MM.1S (cell line): ENCODE measurements at places on chromosomes 7 and 10.
A peak's percentile ranks its signal among the peaks of the same experiment; 100 is the strongest.

DNA sequence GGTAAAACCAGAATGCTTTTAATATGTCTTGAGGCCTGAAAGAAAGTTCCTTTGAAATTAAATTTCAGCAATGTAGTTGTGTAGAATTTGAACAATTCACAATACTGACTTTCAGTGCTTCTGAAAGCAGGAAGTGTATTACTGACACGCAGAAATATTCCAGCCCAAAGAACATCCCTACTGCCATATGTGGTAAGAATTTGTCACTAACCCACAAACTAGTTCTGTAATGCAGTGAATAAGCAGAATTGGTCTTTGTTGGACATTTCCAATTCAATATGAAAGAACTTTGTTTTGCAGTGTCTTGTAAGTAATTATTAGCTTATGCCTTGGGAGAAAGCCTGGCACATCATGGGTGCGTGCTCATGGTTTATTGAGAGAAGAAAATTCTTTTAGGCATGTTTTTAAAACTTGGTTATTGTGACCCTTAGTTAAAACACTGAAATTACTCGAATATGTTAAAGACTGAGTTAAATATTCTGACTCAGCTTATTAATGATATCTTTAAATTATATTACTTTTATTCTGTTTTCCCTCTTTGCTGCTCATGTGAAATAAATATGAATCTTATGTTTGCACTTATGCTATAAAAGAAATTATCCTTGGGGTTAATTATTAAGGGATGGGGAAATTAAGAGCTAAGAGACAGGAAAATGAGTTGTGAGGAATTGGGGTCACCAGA lies 33.4 kb downstream of the PTPN12 start:
- DNase-seq = peak; percentile 16

DNA sequence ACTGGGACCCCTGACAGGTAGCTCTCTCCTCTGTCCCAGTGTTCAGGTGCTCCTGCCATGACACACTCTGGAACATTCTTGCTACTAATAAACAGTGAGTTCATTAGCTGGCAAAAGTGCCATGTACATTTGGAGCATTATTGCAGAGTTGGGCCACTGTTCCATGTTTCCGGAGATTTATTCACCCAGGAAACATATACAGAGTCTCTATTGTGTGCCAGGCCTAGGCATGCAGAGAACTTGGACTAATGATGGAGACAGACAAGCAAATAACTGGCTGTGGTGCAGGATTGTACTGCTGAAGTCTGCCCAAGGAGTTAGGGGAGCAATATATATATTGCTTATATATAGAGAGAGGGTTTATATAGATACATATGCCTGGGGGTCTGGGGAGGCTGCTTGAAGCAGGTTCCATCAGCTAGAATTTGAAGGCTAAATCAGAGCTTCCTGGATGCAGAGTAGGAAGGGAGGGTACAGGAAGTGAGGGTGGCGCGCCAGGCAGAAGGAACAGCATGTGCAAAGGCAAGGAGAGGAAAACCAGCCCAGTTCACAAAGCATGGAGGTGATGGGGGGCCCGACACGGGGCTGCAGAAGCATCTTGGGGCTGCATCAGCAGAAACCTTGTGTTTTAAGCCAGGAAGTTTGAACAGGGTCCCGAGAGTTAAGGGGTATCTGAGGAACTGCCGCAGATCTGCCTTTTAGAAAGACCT lies 22.7 kb upstream of the EEPD1 start:
- no peak for DNase-seq

DNA sequence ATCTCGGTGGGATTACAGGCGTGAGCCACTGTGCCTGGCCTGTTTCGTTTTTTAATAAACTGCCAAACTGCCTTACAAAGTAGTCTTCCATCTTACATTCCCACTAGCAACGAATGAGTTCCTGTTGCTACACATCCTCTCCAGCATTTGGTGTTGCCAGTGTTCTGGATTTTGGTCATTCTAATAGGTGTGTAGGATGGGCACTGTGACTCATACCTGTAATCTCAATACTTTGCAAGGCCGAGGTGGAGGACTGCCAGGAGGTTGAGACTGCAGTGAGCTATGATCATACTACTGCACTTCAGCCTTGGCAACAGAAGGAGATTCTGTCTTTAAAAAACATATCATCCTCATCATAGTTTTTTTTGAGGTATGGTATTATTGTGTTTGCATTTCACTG lies 21.4 kb upstream of the RSBN1L start:
- no peak for DNase-seq

DNA sequence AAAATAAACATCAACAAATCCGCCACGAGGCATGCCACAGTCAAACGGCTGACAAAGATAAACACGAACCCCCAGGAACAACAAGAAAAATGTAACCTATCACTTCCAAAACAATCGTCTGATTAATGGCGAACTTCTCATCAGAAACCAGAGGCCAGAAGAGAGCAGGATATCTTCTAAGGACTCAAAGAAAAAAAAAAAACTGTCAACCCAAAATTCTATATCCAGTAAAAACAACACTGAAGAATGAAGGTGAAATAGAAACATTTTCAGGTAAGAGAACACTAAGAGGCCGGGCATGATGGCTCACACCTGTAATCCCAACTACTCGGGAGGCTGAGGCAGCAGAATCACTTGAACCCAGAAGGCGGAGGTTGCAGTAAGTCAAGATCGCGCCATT lies 54.3 kb downstream of the SLC29A4 start:
- no peak for DNase-seq

- no peak for DNase-seq
Observed at GRCh38 chr7:12729112-12729511, 41.7 kb downstream of the ARL4A start.

GRCh38 chr7:3277604-3278572 lies 23.2 kb upstream of the SDK1 start:
- peak; percentile 23 for DNase-seq

GRCh38 chr7:71770269-71770907 lies 638.4 kb downstream of the GALNT17 start:
- no peak for DNase-seq

- DNase-seq = no peak
Observed at GRCh38 chr7:107628461-107629064, 32.1 kb upstream of the SLC26A4 start.

- DNase-seq = no peak
Observed at GRCh38 chr7:80843018-80843677, 75.7 kb downstream of the SEMA3C start.

- no peak for DNase-seq
Observed at GRCh38 chr7:118615-119391, 73.6 kb upstream of the FAM20C start.

DNA sequence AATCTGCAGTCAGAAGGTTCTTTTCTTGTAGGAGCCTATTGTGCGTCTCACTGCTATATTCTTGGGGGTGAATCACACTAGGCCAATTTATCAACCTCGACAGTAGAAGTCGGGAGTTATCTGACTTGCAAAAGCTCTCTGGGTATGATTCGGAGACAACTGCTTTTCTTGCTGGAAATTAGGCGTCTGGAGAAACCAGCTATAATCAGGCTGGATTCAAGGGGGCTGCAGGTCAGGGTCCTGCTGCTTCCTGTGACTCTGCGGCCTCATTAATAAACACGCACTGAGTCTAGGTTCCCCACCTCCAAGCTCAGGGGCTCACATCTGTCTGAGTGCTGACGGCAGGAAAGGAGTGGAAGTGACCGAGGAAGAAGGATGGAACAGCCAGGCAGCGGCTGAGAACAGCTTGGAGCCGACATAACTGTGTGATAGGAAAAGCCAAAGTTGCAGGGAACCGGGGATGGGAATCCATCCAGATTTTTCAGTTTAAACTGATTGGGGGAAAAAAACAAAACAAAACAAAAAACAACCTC lies 184.6 kb downstream of the FANK1 start:
- no peak for DNase-seq

DNA sequence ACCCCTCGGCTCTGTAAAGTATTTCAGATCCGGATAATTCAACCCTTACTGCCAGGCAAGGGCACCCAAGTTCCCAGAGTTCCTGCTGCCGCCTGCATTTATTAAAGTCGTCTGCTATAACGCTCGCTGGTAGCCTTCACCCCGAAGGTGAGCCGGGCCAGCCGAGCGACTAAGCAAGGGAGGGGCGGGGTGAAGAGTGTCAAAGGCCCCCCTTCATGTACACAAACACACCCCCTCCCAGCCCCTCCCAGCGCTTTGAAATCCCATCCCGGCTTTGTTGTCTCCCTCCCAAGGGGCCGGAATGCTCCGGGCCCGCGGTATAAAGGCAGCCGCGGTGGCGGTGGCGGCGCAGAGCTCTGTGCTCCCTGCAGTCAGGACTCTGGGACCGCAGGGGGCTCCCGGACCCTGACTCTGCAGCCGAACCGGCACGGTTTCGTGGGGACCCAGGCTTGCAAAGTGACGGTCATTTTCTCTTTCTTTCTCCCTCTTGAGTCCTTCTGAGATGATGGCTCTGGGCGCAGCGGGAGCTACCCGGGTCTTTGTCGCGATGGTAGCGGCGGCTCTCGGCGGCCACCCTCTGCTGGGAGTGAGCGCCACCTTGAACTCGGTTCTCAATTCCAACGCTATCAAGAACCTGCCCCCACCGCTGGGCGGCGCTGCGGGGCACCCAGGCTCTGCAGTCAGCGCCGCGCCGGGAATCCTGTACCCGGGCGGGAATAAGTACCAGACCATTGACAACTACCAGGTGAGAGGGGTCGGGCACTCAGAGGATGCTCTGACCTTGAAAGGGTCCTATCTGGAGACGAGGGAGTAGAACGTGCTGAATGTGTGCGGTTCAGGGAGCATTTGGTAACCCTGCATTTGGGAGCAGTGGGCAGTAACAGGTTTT lies at the start of gene DKK1:
Gene DKK1, plus strand, starts transcription at position 349 of the 889 bp plus-strand sequence. Its CDS starts 154 bp downstream, at position 503.
- peak; percentile 85 for DNase-seq

GRCh38 chr7:135392701-135393100 lies 117.2 kb downstream of the CNOT4 start:
- no peak for DNase-seq

DNA sequence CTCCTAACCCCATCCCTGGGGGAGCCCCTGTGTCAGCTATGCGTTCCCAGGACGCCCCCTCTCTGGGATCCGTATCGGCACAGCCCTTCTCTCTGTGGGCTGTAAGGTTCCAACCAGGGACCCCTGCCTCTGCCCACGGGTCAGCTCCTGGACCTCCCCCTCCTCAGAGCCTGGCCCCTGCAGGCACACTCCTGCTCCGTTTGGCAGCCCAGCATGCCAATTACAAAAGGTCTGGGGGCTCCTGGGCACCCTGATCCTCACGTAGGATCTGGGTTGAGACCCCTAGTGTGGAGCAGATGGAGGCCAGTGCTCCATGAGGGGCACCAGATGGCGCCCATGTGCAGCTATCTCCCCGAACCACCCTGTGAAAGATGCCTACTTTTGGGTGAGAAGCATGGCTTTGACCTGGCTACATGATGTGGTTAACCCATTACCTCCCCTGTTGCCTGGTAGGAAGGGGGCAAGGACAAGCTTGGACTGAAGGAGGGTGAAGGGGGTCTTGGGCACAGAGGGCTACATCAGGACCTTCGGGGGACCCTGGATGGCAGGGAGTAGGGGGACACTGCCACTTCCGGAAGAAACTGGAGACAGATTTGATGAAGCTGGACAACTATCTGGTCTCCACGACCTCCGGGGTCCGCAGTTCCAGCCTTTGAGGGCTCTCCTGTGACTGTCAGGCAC lies 9.0 kb downstream of the TACR2 start:
- DNase-seq = peak; percentile 45

DNA sequence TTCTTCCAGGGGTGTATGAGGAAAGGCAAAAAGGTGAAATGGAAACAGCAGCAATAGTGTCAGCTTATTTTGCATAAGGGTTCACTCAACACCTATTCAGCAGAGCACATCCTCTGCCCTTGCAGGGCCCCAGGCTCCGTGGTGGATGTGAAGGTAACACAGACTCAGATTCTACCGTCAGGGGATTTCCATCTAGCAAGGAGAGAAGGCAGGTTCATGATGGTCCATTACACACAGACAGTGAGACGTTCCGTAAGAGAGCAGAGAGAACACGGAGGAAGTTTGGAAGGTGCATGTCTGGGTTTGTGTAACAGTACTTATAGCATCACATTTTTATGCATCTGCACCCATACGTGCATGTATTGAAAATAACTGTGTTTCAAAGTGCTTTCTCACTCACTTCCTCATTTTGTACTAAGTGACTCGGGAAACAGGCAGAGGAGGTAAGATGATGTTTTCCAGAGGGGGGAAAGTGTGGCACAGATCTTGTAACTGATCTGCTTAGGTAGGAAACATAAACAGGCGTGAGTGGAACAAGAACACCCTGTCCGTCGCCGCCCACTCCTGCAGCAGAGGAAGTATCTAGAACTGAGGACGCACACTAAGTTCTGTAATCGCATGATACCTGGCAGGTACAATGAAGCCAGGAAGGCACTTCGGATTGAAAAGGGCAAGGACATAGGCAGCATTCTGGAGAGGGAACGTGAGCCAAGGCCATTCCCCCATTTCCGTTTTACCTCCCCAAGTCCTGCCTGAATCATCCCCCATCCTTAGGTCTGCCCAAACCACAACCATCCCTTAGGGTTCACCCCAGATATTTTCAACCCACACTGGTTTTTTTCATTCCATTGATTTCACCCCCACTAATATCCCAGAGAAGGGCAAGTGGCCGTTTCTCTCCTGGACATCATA lies 1.0 kb upstream of the ENO4 start:
- peak; percentile 66 for DNase-seq

- DNase-seq = no peak
Observed at GRCh38 chr10:87842776-87843497, 20.4 kb downstream of the KLLN start.

DNA sequence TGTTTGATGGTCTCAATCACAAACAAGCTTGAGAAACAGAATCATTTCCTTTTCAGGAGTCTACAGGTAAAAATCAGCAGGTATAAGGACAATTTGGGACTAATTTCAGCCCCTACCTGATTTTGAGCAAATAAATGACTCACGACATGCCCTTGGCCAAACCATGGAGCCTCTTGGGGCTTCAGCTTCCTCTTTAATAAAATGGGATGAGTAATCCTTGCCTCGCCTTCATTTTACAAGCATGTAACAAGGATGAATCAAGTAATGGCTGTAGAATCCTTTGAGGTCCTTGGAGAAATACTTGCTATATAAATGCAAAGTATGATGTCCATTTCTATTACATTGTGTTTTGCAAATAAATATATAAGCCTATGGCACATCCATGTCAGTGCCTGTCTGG lies 212.8 kb upstream of the PODXL start:
- no peak for DNase-seq

GRCh38 chr7:125375942-125376341 lies 446.3 kb upstream of the POT1 start:
- DNase-seq = no peak

DNA sequence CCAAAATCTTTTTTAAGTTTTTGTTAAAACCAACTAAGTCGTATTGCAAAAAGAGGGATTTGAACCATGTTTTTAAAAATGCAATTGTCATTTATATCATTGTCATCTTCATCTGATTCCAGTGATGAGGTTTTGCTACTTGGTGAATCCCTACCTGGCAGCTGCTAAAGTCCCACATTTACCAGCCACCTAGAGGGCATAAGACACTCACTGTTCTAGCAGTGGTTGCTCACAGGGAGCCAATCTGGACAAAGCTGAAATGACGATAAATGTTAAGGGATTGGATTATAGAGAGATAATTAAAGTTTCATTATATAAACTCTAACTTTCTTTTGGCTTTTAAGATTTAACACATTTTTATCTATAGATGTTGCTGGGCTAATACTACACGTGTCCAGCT lies 18.7 kb downstream of the KIFBP start:
- DNase-seq = no peak
